Colonic mucosa (tissue), 4 donors: ENCODE measurements at places on chromosomes 4 and X. TPM values are rescaled to one million over a fixed set of nuclear protein-coding genes. Genes with fewer than 3 reads are reported as not detected.

The SMIM10 gene
- 1.4 TPM for total RNA-seq

The MAGEA12 gene
- total RNA-seq, result 0.20 TPM

GRCh38 chrX:145821291-145821897, 3.8 kb downstream of the SLITRK2 start:
- no peak for DNase-seq

DNA sequence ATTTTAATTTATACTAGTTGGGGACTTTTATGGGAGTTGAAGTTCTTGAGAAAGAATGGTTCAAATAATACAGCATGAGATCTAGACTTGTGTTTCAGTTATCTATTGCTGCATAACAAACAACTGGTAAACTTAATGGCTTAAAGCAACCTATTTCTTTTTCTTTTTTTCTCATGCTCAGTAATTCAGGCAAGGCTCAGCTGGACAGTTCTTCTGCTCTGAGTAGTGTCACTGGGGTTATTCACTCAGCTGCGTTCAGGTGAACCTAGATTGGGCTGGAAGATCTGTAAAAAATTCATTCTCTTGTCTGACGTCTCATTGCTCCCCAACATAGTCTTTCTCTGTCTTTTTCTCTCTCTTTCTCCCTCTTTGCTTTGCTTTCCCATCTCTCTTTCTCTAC, 291.7 kb downstream of the GBA3 start:
- DNase-seq, result no peak
